ENCODE measurements at places on chromosomes 4 and X. TPM values are rescaled to one million over a fixed set of nuclear protein-coding genes. Genes with fewer than 3 reads are reported as not detected.

The HCCS gene
- 17.0 TPM for total RNA-seq

The CXCL10 gene
- not detected for total RNA-seq

The EXOC1L gene
- not detected for total RNA-seq

The UGT2B17 gene
- 4.1 TPM for total RNA-seq

The ASMTL gene
- total RNA-seq = 14.9 TPM

The EOLA1 gene
- total RNA-seq = 23.1 TPM

The HSD17B13 gene
- 1.6 TPM for total RNA-seq

The LIMCH1 gene
- 18.6 TPM for total RNA-seq

The HOPX gene
- total RNA-seq = 14.4 TPM

The CCDC110 gene
- total RNA-seq = not detected

The RBMXL3 gene
- not detected for total RNA-seq

The CXCL11 gene
- total RNA-seq = not detected

- DNase-seq = no peak
These were observed 55.2 kb downstream of the TACR3 start for GRCh38 chr4:103664436-103665075.

- DNase-seq = no peak
These were observed 146.0 kb upstream of the GPC4 start for GRCh38 chrX:133561251-133561650.

- DNase-seq = peak; percentile 47
These were observed 96.7 kb downstream of the AREG start for GRCh38 chr4:74541667-74542066.

DNA sequence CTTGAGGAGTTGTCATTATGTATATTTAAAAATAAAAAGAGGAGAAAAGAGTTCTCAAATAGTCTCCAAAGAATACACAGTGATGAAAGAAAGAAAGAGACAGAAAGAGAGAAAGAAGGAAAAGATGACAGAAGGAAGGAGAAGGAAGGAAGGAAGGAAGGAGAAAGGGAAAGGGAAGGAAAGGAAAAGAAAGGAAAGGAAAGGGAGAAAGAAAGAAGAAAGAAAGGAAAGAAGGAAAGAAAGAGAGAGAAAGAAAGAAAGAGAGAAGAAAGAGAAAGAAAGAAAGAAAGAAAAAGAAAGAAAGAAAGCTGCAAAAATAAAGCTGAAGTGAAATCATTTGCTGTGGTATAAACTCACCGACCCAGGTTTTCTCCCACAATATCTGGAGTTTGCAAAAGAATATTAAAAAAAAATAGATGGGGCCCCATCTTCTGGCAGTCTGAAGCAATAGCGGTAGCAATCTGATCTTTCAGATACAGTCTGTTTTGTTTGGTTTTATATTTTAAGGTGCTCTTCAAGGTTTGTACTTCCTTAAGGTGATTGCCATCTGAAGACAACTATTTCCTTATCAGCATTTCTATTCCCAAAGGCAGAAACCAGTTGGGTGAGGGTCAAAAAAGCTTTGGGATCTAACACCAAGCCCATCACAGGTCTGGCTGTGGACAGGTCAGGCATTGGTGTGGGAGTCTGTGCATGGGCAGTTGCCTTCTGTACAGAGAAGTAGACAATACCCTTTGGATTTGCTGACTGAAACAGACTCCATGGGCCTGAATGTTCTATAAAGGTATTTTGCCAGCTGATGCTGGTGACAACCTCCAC is 160.4 kb downstream of the CPEB2 start:
- no peak for DNase-seq

DNA sequence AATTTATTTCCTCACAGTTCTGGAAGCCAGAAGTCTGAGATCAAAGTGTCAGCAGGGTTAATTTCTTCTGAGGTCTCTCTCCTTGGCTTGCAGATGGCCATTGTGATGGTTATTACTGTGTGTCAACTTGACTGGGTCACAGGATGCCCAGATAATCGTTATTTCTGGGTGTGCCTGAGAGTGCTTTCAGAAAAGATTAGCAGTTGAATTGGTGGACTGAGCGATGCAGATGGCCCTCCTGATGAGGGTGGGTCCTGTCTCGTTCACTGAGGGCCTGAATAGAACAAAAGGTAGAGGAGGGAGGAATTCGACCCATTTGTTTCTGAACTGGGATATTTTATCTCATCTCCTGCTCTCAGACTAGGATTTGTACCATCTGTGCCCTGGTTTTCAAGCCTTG is 15.7 kb downstream of the SMIM43 start:
- DNase-seq = no peak

GRCh38 chrX:13778916-13779315 is 38.0 kb downstream of the GPM6B start:
- no peak for DNase-seq

DNA sequence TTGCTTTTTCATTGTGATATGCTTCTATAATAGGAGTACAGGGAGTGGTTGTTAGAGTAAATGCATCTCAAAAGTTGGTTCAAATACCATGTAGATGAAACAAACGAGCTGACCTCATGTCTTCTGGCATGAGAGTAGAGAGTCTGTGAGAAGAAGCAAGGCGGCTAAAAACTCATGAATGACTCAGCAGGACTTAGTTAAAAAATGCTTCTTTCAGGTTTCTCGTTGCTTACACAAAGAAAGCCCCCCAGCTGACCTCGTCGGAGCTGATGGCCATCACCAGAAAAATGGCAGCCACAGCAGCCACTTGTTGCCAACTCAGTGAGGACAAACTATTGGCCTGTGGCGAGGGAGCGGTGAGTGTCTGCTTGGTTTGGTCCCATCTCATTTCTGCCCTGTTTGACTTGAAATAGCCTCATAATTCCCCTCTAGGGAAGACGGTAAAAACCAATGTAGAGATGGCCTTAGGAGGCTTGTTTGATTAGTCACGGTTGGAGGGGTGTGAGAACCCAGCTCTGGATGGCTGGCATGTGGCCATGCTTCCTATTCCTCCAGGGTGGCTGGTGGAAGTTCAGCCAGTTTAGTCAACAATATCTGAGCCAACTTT is 14.5 kb downstream of the AFP start:
- no peak for DNase-seq

DNA sequence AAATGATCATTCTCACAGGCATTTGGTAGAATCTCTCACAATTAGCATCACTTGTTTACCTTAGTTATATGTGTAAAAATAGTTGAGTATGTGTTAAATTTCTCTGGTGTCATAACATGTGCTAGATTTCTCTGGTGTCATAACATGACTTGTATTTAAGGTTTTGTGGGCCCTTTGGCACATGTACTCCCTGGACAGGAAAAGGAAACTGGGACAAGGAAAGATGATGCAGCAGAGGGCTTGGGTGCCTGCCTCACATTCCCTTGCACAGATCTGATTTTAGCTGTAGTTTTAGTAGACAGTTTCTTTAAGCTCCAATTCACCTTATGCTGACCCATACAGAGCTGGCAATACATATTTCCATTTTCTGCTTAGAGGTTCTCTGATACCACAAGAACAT is 726.0 kb downstream of the C4orf33 start:
- no peak for DNase-seq

- DNase-seq = no peak
These were observed 17.7 kb downstream of the APELA start for GRCh38 chr4:164894702-164895101.

- no peak for DNase-seq
These were observed 122.3 kb upstream of the TMEM164 start for GRCh38 chrX:109880629-109881028.

DNA sequence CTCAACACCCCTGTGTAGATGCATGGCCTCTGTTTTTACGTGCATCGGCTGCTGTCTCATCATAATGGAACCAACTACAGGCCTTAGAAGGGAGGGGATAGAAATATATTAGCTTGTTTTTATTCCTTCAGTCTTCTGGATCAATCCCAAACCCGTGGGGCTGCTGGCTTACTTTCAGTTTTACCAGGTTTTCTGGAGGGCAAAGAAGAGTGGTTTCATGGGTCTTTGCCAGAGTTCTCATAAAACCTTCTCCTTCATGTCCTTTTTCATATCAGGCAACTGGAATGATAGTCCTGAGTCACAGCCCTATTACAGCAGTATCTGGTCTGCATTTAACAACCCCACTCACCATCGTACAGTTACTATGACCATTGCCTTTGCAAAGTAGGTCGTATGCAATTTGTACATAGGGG is 34.6 kb downstream of the PPP2R2C start:
- DNase-seq = no peak

GRCh38 chrX:68372665-68373064 is 60.6 kb downstream of the OPHN1 start:
- no peak for DNase-seq

GRCh38 chrX:107775000-107775733 is 420 bp downstream of the TSC22D3 start:
- DNase-seq = no peak

DNA sequence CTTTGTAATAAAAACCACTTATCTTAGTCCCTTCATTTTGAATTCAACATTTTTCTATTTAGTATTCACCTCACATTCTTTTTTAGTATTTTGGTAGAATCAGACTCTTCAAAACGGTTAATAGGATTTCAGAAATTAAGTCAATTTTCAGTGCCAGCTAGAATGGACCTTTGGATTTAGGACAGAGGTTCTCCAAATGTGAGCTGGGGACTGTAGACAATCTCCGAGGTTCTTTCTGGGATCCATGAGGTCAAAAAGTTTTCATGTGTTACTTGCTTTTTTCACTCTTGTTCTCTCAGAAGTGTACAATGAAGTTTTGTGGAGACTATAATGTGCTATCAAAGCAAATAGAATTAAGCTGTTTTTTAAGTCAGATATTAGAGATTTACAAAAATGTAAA is 2.3 kb upstream of the UGDH start:
- DNase-seq = no peak

GRCh38 chrX:37926700-37927099 is 79.3 kb upstream of the DYNLT3 start:
- no peak for DNase-seq

DNA sequence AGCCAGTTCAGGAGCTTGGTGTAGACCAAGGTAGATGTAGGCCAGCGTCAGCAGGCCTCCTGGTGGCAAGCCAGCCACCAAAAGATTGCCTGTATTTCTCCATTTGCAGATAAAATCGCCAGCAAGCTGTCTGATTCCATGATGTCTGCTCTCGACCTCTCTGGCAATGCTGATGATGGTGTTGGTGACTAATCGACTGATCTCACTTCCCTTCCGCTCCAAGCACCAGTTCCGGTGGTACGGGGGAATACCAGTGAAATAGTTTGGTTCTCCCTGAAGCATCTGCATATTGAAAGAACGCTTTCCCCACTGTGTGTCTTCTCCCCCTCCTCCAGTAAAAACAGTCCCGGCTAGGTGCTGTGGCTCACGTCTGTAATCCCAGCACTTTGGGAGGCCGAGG is 30.4 kb downstream of the GNL3L start:
- DNase-seq = peak; percentile 6

GRCh38 chrX:2425286-2426071 is 75.3 kb downstream of the DHRSX start:
- DNase-seq = no peak

GRCh38 chr4:138192113-138192512 is 50.0 kb downstream of the SLC7A11 start:
- no peak for DNase-seq

- no peak for DNase-seq
These were observed 8.7 kb upstream of the FAM241A start for GRCh38 chr4:112136551-112136950.

- DNase-seq = no peak
These were observed 105.4 kb downstream of the GPC3 start for GRCh38 chrX:133880032-133880443.

DNA sequence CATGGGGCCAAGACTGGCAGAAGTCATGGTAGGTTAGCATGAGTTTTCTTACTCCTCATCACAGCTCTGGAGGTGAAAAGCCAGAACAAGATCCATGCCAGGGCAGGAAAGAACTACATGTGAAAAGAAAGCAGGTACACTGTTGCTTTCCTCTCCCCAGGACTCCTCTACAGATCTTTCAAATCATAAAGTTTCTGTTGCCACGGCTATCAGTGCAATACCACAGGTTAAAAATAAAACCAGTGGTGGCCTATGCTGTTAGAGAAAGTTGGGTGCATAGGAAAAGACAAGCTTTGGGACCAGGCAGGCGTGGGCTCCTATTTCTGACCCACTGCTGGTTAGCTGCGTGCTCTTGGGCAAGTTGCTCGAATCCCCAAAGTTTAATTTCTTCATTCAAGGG is 81.4 kb downstream of the SH3RF1 start:
- no peak for DNase-seq

GRCh38 chr4:145316897-145317574 is 136.6 kb upstream of the OTUD4 start:
- DNase-seq = no peak

- peak; percentile 25 for DNase-seq
These were observed 46.3 kb downstream of the STARD8 start for GRCh38 chrX:68693481-68694434.

GRCh38 chr4:108620933-108621905 is 843 bp downstream of the RPL34 start:
- no peak for DNase-seq

DNA sequence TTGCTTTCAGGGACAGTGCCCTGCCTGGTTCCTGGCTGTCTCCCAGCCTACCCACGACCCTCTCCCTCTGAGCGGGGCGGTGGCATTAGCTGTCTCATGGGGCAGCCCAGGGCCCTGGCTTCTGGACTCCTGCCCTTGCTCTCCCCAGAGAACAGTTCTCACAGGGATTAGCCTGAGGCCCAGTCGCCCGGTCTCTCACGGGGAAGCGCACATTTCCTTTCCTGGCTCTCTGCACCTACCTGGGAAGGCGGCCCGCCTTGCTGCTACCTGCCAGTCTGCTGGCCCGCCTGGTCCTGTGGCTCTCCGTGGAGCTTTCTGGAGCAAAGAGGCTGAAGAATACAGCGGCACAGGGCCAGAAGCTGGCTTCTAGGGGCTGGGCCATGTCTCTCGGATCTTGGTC is 128.4 kb downstream of the FHDC1 start:
- peak; percentile 56 for DNase-seq

- no peak for DNase-seq
These were observed 459.5 kb upstream of the AGA start for GRCh38 chr4:177901786-177902185.

- DNase-seq = no peak
These were observed 119.2 kb downstream of the IRF2 start for GRCh38 chr4:184355111-184355604.

DNA sequence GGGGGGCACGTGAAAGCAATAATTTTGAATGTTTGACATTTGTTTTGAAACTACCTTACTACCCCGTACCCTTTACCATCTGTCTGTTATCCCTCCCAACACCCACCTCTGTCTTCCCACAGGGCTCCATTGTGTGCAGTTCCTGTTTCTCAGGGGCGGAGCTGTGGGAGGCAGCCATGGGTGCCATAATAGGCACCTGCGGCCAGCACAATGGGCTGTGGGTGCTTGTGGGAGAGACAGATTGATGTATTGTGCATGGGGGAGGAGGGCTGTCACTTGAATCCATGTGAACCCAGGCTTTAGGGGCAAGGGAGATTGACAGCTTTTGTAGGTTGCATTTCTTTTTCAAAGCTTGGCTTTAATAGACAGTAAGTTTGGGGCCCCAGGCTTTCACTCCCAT is 122.6 kb upstream of the CXorf66 start:
- no peak for DNase-seq

GRCh38 chr4:124449881-124450280 is 262.7 kb downstream of the ANKRD50 start:
- DNase-seq = no peak

DNA sequence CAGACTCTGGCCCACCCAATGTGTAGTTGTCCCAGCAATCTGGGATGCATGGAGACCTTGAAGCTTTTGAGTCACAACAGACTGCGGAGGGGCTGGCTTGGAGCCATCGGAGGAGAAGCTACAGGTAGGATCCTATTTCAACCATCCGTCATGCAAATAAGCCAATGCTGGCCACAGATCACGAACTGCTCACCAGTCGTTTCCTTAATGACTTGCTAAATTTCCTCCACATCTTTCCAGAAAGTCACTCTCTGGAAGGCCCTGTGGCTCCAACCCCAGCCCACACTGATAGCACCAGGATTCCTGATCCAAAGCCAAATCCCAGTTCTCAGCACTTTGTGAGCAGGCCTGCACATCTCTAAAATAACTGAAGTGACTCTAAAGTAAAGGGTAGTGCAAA is 321.3 kb downstream of the RAB28 start:
- no peak for DNase-seq

Data from Peyer's patch (tissue), 4 donors.